ENCODE measurements at places on chromosomes 2 and 18.

DNA sequence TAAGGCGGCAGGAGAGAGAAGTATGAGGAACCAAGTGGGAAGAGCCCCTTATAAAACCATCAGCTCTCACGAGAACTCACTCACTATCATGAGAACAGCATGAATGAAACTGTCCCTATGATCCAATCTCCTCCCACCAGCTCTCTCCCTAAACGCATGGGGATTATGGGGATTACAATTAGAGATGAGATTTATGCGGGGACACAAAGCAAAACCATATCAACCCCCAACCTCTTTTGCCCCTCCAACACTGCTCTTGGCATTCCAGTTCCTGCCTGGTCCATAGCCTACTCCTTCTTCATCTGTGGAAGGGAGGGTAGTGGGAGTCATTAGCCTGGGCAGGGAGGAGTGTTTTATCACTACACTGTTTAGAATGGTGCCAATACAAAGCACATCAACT lies 1.4 kb upstream of the EHD3 start:
- no peak for DNase-seq

DNA sequence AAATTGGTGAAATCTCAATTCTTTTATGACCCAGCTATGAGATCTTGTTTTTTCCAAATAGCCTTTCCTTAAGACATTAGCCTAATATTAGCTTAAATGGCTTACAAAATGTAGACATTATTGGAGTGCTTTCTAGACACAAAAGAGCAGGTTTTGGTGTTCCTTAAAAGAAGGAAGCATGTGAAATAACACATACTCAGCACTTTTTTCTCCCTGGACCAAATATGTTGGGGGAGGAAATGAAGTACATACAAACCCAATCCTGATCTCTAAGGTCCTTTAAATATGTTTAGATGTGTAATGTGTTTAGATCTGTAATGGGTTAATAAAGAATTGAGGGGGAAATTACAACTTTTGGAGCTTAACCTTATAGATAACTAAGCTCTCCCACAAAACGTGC lies 3.4 kb upstream of the ZDBF2 start:
- DNase-seq = no peak

DNA sequence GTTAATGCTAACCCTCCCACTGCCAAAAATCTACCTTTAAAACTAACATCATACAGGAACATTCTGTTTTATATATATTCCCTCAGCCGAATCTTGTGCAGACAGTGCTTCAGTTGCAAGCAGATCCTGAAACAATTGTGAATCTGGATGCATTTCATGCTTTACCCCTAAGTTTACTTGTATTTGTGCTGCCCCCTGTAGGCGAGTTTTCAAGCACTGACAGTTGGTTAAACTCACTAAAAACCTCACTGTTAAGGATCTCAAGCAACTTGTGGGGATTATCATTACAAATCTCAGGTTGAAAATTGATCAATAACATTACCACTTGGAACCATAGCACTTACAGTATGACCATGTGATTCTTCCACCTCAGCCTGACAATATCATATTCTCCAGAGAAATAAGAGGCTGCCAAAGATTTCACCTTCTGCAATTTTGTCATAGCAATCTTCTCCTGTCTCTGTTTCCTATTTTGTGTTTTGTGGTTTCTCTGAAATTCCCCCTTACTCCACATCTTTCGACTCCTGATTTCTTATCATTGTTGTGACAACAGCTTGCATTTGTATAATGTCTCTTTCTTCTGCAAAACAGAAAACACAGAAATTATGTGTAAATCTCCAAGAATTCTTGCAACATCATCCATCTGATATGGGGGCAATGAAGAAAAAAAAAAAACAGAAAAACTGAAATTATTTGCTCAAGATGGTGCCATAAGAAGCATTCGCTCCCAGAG lies 354.6 kb upstream of the SETBP1 start:
- peak; percentile 55 for DNase-seq

DNA sequence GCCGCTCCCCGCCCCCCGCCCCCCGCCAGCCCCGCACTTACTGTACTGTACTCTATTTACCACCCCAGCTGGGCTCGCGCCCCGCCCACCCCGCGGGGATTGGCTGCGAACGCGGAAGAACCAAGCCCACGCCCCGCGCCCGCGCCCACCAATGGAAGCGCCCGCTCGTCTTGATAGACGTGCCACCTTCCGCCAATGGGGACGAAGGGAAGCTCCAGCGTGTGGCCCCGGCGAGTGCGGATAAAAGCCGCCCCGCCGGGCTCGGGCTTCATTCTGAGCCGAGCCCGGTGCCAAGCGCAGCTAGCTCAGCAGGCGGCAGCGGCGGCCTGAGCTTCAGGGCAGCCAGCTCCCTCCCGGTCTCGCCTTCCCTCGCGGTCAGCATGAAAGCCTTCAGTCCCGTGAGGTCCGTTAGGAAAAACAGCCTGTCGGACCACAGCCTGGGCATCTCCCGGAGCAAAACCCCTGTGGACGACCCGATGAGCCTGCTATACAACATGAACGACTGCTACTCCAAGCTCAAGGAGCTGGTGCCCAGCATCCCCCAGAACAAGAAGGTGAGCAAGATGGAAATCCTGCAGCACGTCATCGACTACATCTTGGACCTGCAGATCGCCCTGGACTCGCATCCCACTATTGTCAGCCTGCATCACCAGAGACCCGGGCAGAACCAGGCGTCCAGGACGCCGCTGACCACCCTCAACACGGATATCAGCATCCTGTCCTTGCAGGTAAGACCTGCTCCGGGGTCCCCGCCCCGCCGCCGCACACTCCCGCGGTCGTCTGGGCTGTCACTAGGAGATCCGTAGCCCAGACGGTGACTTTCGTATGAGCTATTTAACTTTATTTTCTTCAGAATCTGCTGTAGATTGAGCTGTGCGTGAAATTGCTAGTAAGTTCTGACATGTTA lies at the start of gene ID2:
TSS of gene ID2 (plus strand) at position 271 of the 907 bp plus-strand sequence. CDS start at position 381, 110 bp downstream.
- DNase-seq = peak; percentile 90

GRCh38 chr18:36660311-36660710 lies 168.5 kb downstream of the TPGS2 start:
- no peak for DNase-seq

DNA sequence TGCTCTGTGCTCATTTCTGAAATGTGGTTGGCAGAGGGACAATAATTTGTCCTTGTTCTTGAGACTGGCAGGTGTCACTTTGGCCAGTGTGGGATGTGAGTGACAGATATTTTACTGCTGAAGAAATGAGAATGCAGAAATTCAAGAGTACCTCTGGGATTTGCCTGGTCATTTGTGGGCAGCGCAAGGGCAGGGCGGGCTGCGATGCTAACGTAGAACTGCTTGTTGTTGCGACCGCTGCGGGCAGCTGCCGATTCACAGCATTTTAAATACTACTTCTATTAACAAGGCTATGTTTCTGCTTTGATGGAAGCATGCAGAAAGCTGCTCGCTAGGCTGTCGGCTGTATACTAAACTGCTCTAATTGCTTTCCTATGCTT lies 268.6 kb downstream of the FIGN start:
- DNase-seq = no peak

- DNase-seq = no peak
Observed at GRCh38 chr2:45973426-45973825, 322.0 kb downstream of the PRKCE start.

DNA sequence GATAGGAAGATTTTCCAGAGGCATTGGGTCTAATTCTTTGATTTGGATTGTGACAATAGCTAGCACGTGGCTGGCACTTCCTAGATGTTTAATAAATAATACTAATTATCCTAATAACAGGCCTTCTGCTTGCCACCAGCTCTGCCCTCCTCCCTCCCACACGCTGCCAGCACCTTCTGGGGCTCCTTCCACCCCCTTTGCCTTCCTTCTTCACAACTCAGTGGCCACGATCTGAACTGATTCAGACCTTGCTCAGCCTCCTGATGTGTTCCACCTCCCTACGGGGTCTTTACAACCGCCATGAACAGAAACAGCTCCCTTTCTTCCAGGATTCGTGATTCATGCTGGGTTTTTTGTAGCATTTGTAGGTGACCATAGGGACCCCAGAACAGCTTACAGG lies 310.3 kb upstream of the HS6ST1 start:
- no peak for DNase-seq

GRCh38 chr2:119485336-119486110 lies 38.8 kb downstream of the SCTR start:
- no peak for DNase-seq

DNA sequence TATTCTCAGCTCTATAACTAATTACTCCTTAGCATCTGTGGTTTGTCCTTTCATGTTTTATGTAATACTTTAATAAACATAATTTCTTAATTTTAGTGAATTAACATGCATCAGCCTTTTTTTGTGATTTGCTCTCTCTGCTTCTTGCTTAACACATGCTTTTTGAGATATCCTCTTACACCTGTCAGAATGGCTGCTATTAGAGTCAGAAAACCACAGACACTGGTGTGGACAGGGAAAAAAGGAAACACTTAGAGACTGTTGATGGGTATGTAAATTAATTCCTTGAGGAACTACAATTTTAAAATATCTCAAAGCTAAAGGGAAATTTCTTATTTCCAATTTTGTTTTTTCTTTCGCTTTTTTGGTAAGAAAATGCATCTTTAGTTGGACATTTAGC lies 549.0 kb downstream of the ZNF804A start:
- DNase-seq = no peak

DNA sequence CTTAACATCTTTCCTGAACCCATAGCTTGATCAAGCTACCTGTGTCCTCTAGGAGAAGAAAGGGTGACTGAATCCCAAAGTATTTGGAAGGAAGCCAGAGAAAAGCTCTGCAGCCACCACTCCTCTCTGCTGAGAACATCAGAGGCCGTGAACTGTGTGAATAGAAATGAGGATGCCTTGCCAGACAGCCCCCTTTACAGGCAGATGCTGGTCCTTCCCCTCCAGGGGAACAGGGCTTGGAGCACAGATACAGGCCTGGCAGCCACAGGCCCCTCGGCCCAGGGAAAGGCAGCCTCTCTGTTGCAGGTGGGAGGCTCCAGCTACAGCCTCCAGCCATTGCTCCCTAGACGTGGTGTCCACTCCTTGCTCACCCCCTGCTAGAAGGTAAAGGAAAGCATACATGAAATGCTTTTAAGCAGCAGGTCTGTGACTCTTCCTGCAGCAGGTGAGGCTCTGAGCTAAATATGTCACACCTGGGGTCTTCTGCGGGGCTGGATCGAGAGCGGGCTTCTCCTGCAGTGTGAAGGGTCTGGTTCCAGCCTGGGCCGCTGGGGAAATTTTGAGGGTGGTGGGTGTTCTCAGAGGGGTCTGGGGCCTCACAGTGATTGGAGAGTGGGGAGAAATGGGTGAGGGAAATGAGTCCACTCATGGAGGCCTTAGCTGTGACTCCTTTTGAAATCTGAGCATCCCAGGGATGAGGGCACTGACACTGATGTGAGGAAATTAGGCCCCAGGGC lies 234.0 kb downstream of the KLHL29 start:
- DNase-seq = no peak

GRCh38 chr18:44594799-44595467 lies 85.8 kb upstream of the SETBP1 start:
- DNase-seq = peak; percentile 40

DNA sequence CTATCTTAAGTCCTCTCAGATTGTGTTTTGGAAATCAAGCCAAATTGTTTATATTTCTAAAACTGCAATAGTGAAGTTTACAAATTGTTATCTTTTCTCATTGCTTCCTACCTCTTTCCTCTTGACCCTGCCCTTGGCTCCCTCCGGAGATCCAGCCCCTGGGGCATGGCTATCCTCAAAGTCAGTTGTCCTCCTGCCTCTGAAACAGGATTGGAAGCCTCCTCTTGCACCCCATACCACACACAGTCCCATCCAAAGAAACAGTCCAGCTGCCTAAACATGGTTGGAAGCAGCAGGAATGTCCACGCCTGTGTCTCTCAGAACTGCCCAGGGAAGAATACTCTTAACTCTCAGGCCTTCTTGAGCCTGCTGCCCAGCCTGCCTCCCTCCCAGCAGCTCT lies 30.1 kb upstream of the COL6A3 start:
- no peak for DNase-seq

- no peak for DNase-seq
Observed at GRCh38 chr2:49110571-49110970, 43.7 kb downstream of the FSHR start.

- no peak for DNase-seq
Observed at GRCh38 chr2:216915557-216916150, 55.8 kb upstream of the TNP1 start.

DNA sequence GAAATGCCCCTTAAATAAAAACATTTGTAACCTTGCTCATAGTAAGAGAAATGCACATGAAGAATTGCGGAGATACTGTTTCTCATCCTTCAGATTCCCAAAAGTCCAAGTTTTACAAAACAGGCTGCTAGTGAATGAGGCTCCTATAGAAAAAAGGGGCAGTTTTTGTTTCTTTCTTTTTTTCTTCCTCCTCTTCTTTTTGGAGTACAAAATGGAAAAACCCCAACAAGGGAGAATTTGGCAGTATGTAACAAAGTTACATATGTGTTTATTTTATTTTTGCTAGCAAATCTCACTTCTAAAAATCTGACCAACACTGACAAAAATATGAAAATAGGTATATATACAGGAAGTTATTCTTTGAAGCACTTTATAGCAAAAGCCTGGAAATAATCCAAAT lies 7.1 kb upstream of the BAZ2B start:
- no peak for DNase-seq

DNA sequence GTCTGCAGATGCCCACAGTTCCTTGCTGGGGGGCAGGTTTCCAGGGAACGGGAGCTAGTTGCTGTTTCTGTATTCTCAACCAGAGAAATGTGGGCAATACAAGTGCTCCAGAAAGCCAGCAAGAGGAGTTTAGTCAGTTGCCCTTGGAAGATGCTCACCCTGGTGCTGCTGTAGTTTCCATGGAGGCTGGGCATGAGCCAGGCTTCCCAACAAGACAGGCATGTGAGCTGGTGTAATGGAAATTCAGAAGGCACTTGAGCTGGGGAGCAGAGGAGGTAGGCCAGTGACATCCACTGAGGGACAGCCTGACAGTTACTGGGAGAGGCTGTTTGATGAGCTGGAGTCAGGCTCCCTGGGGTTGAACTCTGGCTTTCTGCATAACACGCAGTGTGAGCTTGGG lies 7.7 kb downstream of the HK2 start:
- no peak for DNase-seq

DNA sequence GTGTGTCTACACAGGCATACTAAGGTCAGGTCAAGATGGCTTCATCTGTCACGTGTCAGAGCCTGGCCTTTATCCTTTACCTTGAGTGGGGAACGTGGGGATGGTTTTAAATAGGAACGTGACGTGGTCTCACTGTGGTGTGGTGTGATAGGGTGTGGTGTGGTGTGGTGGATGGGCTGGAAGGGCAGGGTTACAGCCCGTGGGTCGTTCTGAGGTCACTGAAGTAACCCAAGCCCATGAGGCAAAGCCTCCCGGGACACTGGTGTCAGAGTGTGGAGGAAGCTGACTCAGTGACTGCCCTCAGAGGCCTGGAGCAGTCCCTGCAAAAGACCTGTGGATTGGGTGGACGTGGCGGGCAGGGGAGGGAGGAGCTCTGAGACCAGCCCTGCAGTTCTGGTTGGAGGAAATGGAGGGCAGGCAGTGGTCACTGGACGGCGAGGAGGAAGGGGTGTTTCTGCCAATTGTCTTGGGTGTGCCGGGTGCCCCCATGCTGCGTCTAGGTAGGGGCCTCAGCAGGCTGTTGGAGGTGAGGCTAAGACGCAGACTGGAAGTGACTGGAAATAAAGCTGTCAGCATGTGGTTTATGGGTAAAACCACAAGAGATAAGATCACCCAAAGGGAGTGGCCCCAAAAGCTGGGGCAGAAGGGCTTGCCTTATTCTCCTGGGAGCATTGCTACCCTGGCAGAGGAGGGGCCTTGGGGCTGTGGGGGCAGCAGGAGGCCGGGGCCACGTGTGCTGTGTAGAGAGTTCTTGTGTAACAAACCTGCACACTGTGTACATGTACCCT lies 84.8 kb downstream of the SH3RF3 start:
- DNase-seq = peak; percentile 62

Measured in HFF-Myc (cell line).